ENCODE measurements at places on chromosomes 11 and 22.

GRCh38 chr22:47035425-47035881 is 273.0 kb downstream of the TBC1D22A start:
- DNase-seq, result no peak

GRCh38 chr11:130555251-130555841 is 106.9 kb downstream of the ADAMTS15 start:
- no peak for DNase-seq

DNA sequence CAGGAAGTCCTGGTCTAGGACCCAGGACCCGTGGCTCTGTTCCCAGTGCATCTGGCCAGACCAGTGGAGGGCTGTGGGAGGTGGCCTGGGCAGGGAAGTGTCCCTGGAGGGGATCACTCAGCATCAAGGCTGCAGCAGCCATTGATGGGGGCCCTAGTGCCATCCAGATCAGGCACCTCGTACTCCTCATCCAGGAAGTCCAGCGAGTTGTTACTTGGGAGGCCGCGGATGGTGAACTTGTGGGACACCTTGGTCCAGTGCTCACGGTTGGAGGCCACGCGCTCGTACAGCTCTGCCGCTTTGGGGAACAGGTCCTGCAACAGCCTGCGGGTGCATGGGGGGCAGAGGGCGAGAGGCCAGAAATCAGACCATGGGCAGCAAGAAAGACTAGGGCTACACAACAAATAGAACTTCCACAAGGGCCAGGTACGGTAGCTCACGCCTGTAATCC is 96.9 kb downstream of the PDE2A start:
- DNase-seq, result peak; percentile 53

DNA sequence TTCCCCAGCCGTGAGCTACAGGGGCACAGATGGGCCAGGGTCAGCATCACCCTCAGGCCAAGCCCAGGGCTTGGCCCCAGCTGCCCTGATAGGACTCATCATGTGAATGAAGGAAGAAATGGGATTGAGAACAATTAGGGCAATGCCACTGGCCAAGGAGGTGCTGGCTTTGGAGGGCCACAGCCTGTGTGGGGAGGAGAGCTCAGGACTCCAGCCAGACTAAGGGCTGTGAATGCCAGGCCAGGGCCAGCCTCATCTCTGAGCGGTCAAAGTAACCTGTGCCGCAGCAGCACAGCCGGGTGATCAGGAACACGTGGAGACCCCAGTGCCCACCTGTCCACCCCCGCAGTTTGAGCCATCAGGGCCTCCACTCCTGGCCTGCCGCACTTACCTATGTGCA is 10.1 kb downstream of the CHID1 start:
- DNase-seq, result no peak

DNA sequence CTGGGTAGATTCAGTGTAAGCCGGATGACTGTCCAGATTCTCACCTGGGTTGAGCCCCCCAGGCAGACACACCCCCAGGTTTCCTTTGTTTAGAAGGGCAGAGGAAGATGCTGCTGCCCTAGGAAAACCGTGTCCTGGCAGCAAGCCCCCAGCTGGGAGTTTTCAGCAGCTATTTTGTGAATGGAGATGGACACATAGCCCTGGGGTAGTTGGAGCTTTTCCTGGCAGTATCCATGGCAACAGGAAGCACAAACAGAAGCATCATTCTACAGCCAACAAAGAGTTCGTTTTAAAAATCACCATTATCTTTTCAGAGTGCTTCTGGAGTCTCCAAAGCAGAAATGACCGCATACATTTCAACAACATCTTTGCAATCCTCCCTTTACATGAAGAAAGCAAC is 245.5 kb downstream of the BRD1 start:
- DNase-seq, result no peak

DNA sequence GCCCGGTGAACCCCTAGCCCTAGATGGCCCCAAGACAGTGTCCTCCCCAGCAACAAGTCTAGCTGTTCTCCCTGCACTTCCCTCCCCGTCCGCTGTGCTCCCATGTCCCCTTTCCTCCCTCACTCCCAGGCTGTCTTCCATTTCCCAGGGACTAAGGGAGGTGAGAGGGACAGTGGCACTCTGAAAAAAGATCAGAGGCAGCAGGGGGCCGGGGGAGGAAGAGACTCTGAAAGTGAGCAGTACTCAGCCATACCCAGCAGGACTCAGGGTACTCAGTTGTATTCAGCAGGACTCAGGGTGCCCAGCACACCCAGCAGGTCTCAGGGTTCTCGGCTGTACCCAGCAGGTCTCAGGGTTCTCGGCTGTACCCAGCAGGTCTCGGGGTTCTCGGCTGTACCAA is 48.4 kb upstream of the THY1 start:
- peak; percentile 44 for DNase-seq

- DNase-seq, result no peak
Observed at GRCh38 chr11:76885390-76886097, 24.8 kb downstream of the ACER3 start.

- no peak for DNase-seq
Observed at GRCh38 chr11:128066399-128066798, 521.0 kb downstream of the ETS1 start.

DNA sequence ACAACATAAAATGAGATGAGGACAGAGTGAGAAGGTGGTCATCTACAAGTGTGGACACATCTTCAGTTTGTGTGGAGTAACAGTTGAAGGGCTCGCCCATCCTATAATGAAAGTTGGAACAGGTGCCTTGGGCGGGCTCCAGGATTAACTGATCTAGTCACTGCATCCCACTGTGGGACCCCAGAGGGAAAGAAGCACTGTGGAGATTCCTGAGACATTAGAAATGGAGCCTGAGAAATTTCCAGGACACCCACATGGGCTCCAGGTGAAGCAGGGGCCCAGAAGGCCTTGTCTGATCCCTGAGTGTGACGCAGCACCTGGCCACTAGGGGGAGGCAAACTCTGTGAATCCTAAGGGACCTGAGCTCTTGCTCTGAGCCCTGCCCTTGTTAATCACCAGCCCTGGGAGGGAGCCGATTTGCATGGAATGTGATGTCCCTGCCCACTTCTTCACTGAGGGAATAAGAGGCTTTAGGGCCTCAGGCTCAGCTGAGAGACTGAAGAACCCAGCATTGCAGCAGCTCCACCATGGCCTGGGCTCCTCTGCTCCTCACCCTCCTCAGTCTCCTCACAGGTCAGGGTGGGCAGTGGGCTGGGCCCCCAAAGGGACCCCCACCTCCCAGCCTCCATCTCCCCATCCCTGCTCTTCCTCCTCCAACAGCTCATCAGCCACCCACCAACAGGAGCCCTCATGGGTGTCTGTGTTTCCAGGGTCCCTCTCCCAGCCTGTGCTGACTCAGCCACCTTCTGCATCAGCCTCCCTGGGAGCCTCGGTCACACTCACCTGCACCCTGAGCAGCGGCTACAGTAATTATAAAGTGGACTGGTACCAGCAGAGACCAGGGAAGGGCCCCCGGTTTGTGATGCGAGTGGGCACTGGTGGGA is 98.4 kb downstream of the VPREB1 start:
- peak; percentile 89 for DNase-seq

DNA sequence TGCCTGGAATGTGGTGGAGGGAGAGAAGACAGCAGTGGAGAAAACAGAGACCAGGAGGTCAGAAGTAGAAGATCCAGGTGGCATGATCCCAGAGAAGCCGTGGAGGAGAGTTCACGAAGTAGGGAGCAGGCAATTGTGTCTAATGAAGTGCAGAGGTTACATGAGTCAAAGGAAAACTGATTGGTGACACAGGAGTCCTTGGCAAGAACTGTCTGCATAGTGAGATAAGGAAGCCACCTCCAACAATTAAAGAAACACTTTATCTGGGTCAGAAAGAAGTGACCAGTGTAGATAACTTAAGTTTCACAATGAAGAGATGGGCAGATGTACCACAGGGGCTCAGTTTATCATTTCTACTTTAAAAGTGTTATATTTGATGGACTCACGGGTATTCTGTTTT is 57.0 kb upstream of the PTH start:
- no peak for DNase-seq

DNA sequence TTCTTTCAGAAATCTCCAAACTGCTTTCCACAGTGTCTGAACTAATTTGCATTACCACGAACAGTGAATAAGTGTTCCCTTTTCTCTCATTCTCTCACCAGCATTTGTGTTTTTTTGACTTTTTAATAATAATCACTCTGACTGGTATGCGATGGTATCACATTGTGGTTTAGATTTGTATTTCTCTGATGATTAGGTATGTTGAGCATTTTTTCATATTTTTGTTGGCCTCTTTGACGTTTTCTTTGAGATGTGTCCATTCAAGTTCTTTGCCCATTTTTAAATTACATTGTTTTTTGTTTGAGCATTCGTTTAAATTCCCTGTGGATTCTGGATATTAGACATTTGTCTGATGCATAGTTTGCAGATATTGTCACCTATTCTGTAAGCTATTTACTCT is 1639.6 kb upstream of the TENM4 start:
- DNase-seq, result no peak

DNA sequence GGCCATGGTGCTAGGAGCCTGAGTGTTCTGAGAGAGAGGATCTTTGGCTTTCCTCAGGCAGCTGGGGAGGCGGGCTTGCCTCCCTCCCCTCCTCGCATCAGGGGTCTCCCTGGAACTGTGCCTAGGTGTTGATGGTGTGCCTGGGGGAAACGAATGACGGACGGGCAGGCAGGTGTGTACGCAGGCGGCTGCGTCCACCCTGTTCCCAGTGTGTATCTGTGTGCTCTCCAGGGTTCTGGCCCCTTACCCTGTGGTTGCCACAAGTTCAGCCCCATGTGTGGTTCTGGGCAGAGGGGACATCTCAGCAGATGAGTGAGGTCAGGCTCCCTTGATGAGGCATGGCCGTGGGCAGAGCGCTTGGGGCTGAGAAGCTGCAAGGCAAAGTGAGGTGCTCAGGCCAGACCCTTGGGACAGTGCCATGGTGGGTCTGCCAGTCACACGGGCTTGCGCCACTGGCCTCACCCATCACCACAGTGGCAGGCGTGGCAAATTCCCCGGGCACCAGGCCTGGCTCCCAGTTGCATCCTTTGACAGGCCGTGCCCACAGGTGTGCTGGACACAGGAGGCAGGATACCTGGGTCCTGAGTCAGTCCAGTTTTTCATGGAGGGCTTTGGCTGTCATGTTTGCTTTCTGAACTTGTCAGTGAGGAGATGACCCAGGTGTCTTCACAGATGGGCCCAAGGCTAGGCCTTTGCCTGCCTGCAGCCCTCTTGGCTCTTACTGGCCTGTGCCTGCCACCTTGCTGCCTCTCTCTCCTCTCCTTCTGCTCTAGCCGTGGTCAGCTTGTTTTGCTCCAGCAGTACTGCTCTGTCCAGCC is 27.3 kb downstream of the GNAZ start:
- DNase-seq, result no peak

DNA sequence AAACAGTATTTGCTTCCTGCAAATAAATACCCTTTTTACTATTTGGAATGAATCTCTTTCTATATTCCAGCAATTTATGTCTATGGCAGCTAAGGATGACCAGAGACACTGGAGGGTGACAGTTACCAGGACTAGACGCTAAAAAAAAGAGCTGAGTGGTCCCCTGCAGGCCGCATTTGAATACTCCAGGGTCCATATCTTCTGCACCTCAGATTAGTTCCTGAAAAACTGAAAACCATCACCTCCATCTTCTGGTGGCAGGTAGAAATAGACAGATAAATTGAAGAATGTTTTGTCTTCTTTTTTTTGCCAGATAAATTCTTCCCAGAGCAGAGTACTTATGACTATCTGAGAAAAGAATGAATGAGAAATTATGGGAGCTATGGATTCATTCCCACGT is 145.6 kb downstream of the CSNK2A3 start:
- DNase-seq, result no peak

DNA sequence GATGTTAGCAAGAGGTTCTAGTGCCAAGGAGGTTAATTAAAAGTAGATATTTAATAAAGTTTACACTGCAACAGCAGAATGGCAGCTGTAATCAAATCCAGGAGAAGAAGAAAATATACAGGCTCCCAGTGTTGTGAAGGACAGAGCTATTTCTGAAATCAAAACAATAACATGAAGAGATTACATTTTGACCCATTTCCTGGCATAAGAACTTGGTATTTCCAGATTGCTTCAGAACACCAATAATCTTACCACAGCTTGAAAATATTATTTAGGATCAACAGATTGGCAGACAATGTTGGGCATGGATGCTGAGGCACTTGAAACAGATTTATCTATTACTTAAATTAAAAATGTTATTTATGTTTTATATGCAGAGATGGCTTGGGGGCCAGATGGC is 692.5 kb downstream of the KCNA4 start:
- no peak for DNase-seq

- no peak for DNase-seq
Observed at GRCh38 chr11:34639545-34639944, 18.7 kb downstream of the EHF start.

DNA sequence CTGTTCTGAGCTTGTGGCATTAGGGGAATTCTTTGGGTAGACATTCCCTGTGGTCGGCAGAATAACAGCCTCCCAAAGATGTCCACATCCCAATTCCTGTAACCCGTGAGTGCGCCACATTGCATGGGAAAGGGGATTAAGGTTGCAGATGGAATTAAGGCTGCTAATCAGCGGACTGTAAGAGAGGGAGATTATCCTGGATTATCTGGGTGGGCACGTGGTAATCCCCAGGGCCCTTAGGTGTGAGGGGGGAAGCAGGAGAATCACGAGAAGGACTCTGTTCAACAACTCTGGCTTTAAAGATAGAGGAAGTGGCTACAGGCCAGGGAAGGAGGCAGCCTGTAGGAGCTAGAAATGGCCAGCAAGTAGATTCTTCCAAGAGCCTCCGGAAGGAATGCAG is 16.0 kb downstream of the CACNG2 start:
- DNase-seq, result no peak

DNA sequence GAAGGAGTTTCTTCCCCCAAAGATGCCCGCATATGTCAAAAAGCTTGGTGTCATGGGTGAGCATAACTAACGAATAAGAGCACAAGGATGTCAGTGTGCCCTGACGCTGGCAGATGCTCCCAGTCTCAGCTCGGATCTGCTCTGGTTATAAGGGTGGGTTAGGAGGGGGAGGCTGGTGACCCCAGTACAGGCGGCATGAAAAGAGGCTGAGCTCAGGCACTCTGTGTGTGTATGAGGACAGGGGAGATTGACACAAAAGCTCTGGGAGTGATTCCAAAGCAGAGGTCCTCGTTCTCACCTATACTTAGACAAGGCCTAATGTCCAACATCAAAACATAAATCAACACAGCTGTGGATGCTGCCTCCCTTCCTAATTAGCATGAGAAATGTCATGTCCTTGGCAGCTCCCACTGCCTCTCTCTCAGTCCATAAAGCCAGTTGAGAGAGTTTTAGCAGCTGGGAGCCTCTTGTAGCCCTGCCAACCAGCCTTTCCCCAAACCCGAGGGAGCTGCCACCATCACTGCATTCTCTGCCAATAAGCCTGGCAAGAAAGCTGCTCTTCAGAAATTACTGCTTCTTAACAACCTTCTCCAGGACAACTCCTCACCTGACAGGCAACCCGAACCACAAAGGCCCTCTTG is 59.8 kb downstream of the SC5D start:
- DNase-seq, result no peak

DNA sequence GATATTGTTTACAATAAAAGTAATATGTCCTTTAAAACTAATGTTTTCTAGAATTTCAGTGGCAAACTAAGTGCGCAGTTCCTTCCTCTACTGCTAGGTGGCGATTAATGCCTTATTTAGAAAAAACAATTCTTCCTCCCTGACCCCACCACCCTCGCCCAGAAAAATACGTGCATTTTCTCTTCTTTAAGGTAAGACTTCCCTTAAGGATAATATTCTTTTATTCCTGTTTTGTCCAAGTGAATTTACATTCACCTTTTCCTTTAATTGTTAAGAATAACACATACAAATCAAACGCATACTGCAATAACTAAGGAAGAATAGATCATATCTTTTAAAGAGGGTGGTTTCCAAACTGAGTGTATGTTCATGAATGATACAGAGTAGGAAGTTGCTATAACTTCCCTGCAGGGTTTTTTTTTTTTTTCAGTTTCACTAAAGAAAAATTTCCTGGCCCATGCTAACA is 17.0 kb upstream of the PSMA1 start:
- peak; percentile 65 for DNase-seq

- peak; percentile 50 for DNase-seq
Observed at GRCh38 chr11:2208691-2209369, 37.2 kb upstream of the TH start.
